ENCODE measurements at places on chromosomes 11 and 22.

GRCh38 chr22:49800408-49801238, 27.1 kb downstream of the BRD1 start:
- no peak for DNase-seq

DNA sequence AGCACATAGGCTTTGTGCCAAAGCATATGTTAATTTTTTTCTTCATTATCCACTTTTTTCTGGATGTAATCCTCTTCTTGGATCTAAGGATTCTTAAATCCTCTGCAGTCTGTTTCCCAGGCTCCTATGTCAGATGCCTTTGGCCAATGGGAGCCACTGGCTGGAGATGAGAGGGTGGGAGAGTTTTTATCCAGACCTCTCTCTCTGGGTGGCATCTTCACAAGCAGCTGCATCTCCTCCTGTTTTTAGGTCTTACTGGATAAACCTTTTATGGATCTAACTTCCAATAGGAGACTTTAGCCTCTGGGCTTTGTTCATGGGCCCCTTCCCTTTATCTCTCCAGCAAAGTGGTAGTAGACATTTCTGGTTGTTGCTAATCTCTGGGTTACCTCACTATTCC, 22.4 kb upstream of the MPPED2 start:
- DNase-seq = no peak

- no peak for DNase-seq
Observed at GRCh38 chr22:38973289-38974169, 8.6 kb upstream of the APOBEC3B start.

- DNase-seq = no peak
Observed at GRCh38 chr22:21710156-21710555, 25.4 kb downstream of the YPEL1 start.

DNA sequence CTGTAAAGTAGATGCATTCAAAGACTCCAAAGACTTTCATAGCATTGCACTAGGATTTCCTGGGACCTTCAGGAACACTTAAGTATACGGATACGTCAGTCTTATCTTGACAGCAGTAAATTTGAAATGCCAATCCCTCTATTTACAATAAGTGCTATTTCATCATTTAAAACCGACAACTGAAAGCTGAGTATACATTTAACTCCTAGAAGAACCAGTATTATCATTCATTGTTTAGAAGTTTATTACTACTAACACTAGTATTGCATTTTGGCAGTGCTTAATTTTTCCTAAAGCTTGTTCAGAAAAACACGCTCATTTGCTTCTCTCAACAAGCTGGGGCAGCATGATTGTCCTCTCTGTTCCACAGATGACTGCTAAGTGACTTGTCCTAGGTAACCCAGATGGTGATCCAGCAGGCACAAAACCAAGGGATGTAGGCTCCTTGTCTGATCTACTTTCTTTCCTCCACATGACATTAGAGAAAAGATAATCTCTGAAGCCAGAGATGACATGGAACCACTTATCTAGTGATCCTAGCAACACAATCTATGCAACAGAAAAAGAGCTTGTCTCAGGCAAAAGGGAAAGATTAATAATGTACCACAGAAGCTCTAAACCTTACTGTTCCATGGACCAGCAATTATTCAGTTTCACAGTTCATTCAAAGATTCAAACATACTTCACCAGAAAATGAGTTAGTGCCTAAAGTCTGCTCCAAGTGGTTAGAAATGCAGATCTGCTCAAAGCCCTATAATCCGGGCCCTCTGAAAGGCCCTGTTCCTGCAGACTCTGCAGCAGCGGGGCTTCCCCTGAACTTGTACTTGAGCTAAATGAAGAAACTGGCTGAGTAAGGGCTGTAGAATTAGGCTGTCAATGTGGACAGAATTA, 5.2 kb downstream of the MAML2 start:
- peak; percentile 48 for DNase-seq

- DNase-seq = no peak
Observed at GRCh38 chr22:46581538-46582244, 38.5 kb upstream of the GRAMD4 start.

DNA sequence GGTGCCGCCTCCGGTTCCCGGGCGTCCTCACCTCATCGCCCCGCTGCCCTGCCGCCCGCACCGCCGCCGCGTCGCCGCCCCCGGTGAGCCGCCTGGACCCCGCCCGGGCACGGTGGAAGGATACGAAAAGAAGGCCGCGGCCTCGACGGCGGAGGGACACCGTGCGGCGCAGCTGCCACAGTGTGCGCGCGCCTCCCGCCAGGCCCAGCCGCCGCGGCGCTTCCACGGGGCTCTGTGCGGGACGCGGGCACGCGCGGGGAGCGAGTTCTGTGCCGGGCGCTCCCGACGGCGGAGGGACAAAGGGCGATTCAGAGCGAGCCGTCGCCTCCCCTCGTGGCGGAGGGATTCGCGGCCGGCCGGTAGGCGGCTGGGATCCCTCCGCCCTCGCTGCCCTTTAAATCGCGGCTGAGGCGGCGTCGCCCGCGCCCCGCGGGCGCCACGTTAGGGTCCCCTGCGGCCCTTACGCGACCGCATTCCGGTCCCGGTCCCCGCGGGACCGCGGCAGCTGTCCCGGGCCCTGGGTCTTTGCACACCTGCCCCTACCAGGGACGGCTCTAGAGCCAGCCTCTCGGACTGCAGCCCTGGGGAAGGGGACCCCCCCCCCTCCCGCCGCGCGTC, 568 bp upstream of the KMT5B start:
- DNase-seq = peak; percentile 66

GRCh38 chr11:40132912-40133311, 1326.5 kb downstream of the LRRC4C start:
- DNase-seq = no peak

DNA sequence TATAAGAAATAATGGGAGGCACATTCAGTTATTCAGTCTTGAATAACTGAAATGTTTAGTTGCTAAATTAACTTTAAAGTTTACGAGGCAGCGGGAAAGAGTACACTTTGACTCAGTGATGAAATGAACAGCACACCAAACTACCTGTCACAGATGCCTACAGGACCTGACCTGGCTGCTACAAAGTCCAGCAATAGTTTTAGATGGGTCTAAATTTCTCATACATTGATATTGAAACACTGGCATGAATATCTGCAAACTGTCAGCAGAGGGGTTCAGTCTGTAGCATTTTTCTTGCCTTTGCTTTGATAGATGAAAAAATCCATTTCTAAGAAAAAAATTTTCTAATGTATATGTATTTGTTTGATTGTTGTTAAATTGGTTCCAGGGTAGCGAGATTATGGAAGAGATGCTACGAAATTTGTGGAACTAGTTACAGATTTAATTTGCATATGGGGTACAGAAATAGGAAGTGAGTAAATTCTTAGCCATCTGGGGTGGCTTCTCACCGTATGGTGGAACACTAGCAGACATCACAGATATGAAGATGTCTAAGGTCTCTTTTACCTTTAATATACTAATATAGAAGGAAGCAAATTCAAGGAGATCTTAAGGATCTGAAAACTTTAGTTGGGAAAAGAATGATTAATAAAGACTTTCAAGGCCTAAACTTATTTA, 20.8 kb upstream of the GAB2 start:
- no peak for DNase-seq

GRCh38 chr11:102119997-102120396, 9.8 kb downstream of the YAP1 start:
- DNase-seq = no peak

DNA sequence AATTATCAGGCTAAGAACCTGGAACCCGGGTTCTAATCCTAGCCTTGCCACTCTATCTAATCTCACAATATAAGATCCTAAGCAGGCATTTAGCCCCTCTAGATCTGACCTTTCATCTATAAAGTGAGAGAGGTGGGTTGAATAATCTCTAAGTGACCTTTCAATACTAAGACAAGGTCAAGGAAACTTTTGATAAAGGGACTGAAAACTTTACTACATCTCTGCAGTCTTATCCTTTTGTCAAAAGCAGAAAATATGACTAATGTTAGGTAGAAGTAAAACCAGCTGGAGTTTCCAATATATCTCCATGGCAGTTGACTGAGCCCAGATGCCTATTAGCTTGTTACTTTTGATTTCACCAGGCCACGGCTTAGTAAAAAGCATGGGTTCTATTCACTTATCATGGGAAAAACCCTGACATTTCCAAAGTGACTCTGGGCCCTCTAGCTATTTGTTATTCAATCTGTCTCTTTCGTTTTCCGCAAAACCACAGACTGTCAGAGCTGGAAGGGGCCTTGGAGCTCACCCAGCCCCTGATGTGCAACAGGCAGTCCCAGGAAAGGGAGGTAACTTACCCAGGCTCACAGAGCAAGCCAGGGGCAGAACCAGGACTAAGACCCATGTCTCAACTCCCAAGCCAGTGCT, 75.8 kb downstream of the RAB30 start:
- DNase-seq = no peak

DNA sequence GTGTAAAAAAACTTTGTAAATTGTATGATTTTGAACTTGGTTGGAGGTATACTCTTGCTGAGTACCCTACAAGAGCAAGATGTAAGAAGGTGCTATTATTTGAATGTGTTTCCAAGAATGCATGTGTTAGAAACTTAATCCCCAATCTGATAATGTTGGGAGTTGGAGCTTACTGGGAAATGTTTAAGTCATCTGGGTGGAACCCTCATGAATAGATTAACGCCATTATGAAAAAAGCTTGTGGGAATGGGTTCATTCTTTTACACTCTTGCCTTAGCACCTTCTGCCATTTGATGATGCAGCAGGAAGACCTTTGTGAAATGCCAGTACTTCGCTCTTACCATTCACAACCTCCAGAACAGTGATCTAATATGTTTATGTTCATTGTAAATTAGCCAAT, 498.3 kb downstream of the TMEM135 start:
- no peak for DNase-seq

DNA sequence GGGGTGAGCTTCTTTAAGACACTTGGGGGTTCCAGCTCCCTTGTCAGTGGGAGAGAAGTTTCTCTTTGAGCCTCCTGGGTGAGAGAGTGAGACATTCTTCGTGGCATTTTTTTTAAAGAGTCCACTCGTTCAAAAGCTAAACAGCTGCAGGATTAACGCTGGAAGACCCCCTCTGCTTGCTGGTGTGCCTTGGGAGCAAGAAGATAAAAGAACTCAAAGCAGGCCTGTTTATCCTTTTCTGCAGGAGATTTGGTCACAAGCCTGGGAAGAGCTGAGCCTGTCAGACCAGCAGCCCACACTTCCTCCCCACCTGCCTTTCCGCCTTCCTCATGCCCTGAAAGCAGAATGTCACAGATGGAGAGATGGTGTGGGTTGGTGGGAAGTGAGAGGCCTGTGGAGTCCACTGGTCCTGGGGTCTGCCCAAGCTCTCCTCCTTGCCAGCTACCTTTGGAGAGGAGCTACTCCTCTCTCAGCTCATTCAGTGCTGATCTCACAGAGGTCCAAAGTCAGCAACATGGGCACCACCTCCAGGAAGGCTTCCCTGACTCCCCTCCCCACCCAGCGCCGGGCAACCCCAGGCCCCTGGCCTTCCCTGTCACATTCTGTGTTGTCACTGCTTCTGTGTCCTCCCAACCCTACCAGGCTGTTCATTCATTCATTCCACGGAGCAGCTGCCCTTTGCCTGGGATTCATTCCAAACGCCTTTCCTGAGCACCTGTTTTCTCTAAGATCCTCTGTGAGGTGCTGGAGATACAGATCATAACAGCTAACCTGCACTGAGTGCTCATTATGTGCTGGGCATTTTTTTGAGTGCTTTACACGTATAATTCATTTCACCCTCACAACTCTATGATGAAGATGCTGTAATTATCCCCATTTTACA, 6.7 kb downstream of the GDPD5 start:
- DNase-seq = no peak

GRCh38 chr11:9014826-9015225, 11.0 kb upstream of the NRIP3 start:
- DNase-seq = no peak

DNA sequence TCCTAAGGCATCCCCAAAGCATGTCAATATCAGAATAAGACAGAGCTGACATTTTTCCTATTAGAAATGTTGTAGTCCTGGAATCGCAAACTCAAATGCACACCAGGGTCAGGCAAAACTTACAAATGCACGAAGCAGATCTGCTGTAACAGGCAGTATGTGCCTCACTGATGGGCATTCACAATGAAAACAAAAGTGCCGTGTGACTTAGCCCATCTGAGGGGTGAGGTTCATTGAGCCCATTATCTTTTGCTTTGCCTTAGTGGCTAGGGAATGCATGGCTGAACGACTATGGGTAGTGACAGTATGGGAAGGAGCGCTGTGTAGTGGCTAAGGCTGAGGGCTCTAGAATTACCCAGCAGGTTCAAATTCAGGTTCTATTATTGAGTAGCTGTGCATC, 43.1 kb upstream of the RASSF10 start:
- DNase-seq = no peak

DNA sequence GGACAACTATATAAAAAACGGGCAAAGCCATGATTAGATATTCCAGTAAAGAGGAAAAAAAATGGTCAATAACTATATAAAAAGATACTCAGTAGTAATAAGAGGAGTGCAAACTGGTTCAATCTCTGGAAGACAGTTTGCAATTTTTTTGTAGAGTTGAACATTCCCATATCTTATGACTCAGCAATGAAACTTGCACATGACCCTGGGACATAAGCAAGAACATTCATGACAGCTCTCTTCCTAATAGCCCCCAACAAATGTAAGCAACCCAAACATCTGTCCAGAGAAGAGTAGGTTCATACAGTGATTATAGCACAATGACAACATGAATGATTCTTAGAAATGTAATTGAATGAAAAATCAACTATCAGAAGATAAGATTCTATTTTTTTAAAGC, 21.8 kb upstream of the CSF2RB start:
- DNase-seq = no peak

DNA sequence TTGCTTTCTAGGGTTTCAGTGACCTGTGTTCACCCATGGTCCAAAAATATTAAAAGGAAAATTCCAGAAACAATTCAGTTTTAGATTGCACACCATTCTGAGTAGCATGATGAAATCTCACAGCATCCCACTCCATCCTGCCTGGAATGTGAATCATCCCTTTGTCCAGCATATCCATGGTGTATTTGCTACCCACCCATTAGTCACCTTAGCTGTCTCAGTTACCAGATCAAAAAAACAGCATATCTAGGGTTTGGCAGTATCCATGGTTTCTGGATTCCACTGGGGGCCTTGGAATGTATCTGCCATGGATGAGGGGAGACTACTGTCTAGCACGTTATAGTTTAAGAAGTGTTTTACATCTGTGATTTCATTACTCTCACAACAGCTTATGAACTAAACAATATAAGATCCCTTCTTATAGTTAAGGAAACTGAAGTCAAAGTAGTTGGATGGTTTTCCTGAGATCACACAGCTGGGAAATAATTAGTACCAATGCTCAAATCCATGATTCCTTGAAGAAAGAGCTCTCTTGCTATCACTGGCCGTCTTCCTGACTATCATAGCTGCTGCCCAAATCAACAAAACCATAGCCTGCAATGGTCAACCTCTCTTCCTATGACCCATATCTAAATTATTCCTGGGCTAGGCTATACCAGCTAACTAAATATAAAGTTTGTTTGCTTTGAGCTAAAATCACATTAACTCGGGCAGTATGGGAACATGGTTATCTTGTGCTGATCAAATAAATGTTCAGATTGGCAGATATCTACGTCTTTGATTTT, 122.6 kb downstream of the MICAL2 start:
- no peak for DNase-seq

- DNase-seq = no peak
Observed at GRCh38 chr22:45930324-45930723, 46.6 kb downstream of the WNT7B start.
